Brain microvascular endothelial cell (primary cell): ENCODE measurements at places on chromosomes 4 and X.

DNA sequence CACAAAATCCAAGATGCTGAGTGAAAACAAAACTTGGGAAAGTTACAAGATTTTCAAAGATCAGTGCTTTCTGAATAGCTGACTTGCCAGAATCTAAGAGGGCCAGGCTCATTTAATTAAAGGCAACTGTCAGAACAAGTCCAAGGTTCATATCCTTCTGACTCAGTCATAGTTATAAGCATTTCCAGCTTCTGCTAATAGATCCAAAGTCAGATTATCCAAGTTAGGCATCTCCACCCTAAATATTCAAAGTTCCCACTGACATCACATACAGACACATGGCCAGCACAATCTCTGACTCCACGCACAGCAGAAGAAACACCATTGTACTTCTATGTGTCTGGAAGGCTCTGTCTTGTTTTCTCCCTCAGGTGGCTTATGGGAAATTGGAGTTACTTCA lies 41.8 kb downstream of the GASK1B start:
- DNase-seq = no peak

DNA sequence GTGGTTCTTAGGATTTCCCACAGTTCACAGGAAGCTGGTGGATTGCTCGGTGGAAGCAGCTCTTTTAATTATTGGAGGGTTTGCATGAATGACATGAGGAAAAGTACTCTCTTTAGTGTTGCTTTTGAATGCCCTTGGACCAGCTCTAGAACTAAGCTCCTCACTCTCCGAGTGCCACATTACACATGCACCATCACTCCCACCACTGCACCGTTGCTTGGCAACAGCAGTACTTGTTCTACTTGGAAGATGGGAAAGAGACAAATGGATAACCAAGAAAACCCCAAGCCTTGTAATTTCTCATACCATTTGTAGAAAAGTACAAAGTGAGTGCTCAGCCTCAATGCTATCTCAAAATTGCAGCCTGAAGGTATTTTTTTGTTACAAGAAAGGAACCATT lies 620.2 kb upstream of the BOD1L1 start:
- DNase-seq = no peak

DNA sequence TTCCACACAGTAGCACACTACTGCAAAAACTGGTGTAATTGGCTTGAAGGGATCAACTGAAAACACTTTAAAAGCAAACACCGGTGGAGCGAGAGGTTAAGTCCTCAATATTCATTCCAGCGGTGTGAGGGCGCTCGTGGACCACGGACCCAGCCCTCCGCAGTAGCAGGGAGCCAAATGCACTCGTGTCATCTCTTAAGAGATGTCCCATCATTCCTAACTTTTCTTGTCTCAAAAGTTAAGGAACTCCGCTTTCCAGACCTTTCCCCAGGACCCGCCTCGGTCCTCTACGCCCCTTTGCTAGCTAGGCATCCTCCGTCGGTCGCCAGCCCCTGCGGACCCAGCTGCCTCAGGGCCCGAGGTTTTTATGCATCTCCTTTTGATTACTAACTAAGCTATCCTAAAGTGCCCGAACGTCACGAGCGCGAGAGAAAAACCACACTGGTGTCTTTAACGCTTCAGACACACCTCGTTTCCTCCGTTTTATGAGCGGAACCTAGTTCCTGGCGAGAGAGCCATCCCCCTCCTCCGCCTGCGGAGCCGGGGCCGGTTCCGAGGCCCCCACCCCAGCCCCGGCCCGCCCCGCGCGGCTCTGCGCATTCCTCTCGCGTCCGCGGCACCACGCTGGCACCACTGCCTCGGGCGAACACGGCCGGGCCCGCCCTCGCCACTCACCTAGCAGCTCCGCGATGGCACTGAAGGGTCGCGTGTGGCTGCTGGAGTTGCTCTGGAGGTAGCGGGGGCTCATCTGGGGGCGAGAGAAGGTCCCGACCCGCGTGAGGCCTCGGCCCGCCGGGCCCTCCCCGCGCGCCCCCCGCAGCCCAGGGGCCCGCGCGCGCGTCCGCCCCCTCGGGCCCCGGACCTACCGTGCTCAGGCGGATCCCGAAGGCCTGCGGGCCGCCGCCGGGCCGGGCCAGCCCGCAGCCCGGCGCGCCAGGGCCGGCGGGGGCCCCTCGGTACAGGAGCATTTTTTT lies 723 bp downstream of the MORC4 start:
- DNase-seq = peak; percentile 33

GRCh38 chr4:5126857-5127256 lies 75.6 kb downstream of the STK32B start:
- no peak for DNase-seq

- no peak for DNase-seq
Measured at GRCh38 chrX:55143621-55144020, 54.8 kb downstream of the PAGE2 start.

DNA sequence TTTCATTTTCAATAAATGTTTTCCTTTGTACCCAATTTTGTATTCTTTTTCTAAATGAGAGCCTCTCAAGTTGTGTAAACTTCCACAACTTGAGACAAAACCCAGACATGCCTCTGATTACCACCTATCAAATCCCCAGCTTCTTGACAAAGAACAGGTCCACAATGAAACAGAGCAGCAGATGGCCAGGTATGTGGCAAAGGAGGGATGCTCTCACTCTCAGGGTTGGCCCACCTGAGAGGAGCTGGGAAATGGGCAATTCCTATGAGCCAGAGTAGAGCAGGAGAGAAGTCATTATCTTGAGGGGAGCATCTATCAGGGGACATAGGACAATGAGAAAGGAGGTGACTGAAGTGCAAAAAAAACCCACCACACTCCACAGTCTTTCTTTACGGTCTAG lies 273.5 kb upstream of the FAM241A start:
- no peak for DNase-seq

GRCh38 chrX:5337160-5337559 lies 891.5 kb downstream of the NLGN4X start:
- no peak for DNase-seq

DNA sequence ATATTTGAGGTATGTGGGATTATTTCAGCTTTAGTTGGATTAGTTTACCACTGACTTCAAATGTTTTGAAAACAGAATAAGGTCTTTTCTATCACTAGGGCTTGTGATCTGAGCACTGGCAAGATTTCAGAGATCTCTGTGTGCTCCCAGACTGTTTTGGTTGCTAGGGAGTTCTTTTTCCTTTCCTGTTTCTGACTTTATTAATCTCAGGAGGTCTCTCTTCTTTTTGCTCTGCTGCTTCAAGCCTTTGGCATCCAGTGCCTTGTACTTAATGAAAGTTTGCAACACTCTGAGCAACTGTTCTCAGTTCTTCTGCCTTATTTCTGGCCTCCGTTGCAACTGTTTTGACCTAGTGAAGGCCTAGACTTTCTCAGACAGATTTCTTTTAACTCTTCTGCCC lies 32.1 kb upstream of the PAQR3 start:
- DNase-seq = no peak

GRCh38 chrX:69028006-69028760 lies 137.1 kb downstream of the PJA1 start:
- no peak for DNase-seq

DNA sequence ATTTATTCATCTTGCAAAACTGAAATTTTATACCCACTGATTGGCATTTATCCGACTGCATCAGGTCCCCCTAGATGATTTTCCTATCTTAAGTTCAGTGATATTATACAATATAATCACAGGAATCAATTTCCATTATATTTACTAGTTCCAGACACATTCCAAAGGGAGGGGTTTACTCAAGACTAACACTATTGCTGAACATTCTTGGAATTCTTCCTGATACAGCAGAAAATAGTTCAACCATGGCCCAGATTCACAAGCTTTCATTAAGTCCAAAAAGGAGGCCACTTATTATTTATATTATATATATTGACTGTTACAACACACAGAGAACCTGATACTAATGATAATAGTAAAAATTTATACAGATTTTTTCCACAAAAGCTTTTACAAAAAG lies 2353.6 kb downstream of the PCDH7 start:
- no peak for DNase-seq
